Hematopoietic multipotent progenitor cell treated with erythropoietin and hydrocortisone succinate and interleukin-3 and kit ligand, for 15 days (in vitro differentiated cells): ENCODE measurements at places on chromosomes 6 and 20.

DNA sequence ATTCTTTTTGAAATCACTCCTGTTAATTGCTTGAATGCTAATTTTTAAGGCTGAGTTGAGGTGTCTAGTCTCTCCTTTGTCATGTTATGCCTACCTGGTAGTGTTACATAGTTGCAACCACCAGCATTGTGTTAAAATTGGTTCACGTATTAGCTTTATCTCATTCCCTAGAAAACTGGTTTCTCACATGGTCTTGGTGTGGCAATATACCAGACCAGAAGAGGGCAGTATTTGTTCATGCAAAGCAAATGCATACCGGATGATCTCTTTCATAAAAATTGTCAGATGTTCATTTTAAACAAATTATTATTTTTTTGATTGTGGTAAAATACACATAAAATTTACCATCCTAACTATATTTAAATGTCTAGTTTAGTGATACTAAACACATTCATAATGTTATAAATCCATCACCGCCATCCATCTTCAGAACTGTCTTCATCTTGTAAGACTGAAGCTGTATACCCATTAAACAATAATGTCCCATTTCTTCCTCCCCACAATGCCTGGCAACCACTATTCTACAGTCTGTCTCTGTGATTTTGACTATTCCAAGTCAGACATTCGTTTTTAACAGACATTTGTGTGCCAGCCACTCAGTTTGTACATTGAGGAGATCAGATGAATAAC lies 92.8 kb downstream of the ATRN start:
- peak; percentile 69 for DNase-seq

- no peak for DNase-seq
Observed at GRCh38 chr6:156347656-156348055, 429.5 kb upstream of the ARID1B start.

GRCh38 chr6:156688620-156688971 lies 88.6 kb upstream of the ARID1B start:
- DNase-seq: no peak

GRCh38 chr6:110322874-110323242 lies 35.3 kb downstream of the METTL24 start:
- no peak for DNase-seq

DNA sequence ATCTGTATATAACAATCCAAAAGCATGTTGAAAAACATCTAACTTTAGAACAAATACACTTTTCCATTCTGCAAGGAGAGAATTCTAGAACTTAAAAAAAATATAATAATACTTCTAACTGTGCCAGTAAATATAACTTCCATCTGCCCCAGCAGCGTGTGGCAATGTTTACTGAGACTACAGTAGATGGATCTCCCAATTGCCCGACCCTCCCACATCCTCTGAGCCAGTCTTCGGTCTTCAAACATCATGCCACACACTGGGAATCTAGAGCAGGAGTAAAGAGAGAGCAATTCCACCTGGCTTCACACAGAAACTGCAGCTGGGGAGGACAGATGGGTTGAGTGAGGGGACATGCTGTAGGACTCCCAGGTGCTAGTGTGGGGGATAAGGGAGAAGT lies 121.3 kb upstream of the NHSL1 start:
- DNase-seq: no peak

DNA sequence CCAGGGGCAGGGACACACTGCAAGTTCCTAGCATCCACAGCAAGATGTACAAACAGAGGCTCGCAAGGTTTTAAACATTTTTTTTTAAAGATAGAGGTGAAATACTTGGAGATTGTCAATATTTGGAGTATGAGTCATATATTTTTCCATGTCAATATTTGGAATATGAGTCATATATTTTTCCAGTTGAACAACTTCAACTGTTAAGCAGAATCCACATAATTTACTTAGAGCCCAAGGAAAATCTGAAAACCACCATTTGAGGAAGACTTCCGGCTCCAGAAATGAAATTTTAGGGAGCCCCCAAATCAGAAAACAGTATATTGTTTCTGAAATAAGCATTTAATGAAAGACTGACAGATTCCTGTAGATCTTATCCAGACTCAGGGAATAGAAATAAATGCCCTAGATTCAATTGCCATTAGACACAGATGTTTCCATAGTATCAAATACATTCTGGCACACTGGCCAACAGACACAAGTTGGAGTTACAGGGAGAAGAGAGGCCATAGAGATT lies 51.6 kb upstream of the FAM184A start:
- no peak for DNase-seq

DNA sequence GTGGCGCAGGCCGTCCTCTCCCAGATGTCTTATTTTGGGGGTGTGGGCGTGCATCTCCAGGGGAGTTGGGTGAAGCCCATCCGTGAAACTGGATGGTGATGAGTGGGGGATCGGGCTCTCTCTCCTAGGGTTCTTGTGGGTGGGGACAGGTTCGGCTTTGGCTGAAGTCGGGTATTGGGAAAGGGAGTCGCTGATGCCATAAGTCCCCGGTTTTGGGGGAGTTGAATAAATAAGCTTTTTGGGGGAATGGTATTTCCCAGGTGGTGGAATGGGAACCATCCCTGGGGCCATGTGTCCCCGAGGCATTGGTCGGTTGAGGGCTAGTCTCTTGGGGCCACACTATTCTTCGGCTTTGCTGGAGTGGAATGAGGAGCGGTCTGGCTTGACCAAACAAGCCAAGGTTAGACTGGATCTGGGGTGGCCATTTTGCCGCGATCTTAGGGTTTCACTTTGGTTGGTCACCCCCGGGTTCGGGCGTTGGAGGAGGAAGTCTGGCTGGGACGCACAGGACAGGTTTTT lies 481 bp downstream of the ZNF133 start:
- DNase-seq: no peak

DNA sequence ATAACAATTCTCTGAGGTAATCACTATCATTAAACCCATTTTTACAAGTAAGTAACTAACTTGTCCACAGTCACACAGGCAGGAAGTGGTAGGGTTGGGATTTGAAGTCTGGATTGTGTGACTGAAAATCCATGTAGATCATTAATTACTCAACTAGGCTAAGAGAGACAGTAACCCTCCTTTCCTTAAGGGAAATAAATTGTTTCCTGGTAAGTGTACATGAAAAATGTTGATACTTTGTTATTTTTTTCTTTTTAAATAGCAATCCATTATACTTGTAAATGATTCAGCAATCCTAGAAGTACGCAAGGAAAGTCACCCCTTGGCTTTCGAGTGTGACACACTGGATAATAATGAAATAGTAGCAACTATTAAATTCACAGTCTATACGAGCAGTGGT lies 11.6 kb downstream of the SPACA1 start:
- DNase-seq: no peak

DNA sequence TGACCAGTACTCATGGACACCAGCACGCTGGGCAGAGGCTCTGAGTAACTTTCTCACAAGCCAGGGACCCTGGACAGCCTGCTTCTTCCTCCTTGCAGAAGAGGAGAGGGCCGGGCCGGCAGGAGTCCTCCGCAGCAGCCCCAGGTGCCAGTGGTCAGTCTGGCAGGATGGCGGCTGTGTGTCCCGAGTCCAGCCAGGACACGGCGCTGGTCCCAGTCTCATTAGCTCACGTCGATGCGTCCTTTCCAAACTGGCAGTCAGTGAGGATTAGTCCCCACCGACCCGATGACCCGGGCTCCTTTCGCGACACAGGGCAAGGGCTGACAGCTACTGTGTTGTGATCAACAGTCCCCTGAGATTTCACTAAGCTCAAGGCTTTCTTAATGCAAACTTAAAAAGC lies 267.0 kb downstream of the TAF4 start:
- DNase-seq: no peak

DNA sequence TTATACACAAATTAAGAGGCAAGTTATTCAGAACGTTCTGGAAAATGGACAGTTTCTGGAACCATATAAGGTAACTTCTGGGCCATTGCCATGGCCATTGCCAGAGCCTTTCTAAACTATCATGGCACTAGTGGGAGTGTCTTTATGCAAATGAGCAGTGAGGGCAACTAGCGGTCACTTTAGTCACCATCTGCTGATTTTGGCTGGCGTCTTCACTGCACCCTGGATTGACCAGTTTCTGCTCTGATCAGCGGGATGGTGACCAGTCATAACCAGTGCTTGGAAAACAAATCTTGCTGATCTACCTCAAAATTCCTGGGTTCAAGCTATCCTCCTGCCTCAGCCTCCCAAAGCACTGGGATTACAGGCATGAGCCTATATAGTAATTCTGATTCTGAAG lies 7.3 kb upstream of the SNTA1 start:
- no peak for DNase-seq

- DNase-seq: no peak
Observed at GRCh38 chr6:123804787-123805540, 1.3 kb downstream of the NKAIN2 start.

DNA sequence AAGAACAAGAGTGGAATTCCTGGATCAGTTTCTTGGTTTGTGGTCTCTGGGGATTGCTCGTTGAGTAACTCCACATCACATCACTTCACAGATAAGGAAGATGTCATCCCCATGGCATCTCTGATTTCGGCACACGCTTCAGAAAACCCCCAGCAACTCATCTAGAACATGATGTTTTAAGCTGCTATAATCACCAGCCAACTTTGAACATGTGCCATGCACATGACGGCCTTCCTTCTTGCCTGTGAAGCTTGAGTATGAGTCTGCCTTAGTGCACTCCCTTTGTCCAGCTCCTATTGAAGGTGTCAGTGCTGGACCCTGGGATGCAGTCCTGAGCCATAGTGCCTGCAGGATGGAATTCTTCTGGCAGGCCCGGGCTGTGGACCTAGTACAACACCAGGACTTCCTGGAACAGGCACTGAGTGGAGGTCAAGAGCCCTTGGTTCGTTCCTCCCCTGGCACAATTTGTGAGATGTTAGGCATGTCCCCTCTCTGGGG lies 231.5 kb upstream of the SUPT3H start:
- DNase-seq: no peak

DNA sequence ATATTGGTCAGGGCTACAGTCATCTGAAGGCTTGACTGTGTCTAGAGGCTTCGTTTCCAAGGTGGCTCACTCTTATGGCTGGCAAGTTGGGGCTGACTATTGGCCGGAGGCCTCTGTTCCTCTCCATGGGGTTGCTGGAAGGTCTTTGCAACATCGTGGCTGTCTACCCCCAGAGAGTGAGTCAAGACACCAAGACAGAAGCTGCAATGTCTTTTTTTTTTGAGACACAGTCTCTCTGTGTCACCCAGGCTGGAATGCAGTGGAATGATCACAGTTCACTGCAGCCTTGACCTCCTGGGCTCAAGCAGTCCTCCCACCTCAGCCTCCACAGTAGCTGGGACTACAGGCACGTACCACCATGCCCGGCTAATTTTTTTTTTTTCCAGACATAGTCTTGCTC lies 29.4 kb upstream of the KIF3B start:
- DNase-seq: no peak

DNA sequence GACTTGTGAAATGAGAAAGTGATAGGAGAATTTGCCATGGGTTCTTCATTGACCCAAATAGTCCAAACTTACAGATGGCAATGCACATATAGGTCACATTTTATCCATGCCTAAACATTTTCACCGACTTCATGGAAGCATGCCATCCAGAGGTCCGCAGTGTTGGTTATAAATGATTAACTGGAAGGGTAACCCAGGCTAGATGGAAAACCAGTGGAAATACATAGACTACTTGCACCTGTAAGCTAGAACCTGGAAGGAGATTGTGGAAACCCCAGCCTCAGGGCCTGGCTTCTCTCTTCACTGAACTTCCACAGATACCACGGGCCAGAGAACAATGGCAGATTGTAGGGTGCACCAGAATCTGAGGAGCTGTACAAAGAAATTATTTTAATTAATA lies 103.8 kb upstream of the SYNDIG1 start:
- no peak for DNase-seq

GRCh38 chr6:121536345-121536744 lies 100.9 kb downstream of the GJA1 start:
- no peak for DNase-seq

- DNase-seq: no peak
Observed at GRCh38 chr6:130838951-130839350, 11.7 kb downstream of the SMLR1 start.

GRCh38 chr6:18501663-18502013 lies 114.5 kb downstream of the RNF144B start:
- DNase-seq: no peak
